HuH-7.5 (cell line): ENCODE measurements at places on chromosomes 12 and 14.

DNA sequence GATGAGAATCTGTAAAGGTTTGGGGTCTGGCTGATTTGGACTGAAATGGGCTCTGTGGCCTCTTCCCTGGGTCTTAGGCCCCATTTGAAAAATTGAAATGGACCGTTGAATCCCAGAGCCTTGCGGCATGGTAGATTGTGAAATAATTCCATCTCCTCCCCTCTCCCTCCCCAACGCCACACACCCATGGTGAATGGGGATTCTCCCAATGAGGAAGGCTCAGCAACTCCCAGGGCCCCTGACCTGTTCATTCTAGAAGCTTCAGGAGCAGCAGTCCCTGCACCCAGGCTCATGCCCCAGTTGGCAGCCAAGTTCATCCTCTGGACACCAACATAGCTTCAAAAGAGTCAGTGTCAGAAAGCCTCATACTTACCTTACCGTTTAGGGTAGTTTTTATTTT, 217.4 kb downstream of the ZFP36L1 start:
- no peak for DNase-seq

GRCh38 chr12:25764892-25765291, 193.6 kb upstream of the RASSF8 start:
- DNase-seq: no peak

- DNase-seq: no peak
These were observed 2.3 kb upstream of the CLBA1 start for GRCh38 chr14:104983231-104983721.

GRCh38 chr14:74945261-74945851, 10.0 kb downstream of the PGF start:
- peak; percentile 56 for DNase-seq

GRCh38 chr12:39505023-39505422, 62.1 kb upstream of the KIF21A start:
- no peak for DNase-seq

DNA sequence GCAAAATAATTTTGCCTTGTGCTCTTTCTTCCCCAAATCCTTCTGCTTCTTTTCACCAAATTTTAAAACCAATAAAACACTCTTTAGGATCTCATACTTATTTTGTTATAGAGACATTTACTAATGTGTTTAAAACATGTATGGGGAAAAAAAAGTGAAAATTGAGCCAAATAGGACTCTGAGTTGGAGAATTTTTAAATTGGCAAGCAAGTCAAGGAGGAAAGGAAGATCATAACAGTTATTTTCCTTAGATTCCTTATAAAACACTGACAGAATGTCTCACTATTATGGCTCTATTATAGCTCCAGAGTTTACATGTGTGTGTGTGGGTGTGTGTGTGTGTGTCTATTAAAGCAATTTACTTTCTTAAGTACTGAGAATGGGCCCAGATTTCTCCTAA, 220.5 kb downstream of the SLC6A15 start:
- no peak for DNase-seq

DNA sequence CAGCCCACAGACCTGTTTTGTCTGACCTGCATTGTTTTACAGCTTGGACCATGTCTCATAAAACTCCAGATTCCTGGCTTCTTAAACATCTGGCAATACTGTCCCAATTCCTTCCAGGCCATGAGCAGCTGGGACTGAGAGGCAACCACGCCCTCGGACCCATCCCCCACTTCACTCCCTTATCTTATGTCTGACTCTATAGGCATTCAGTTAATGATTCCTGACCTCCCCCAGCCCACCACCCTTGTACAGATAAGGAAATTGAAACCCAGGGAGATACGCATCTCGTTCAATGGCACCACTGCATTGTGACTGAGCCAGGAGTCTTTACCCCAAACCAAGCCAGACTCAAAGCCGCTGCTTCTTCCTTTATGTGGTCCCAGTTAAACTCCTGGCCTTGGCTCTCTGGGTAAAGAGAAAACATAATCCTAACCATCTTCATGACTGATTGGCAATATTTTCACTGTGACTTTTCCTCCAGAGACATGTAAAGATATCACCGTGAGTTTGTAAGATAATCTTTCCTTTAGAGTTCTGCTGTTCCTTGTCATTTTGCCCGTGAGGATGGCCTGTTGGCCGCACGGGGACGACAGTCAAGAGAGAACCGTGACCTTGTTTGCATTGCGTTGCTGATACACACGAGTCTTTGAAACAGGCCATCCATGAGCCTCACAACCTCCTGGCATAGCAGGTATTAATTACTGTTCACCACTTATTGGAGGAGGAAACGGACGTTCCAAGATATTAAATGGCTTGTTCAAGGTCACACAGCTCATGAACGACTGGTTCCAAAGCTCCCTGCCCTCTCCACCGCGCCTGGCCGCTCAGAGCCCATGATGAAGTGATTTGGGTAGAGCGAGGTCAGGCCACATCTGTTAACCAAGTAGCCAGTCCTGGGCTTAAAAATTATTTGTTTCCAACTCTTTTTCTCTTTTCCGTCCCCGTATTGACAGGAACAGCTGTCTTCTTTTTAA, 39.4 kb downstream of the MAP1LC3B2 start:
- DNase-seq: no peak

DNA sequence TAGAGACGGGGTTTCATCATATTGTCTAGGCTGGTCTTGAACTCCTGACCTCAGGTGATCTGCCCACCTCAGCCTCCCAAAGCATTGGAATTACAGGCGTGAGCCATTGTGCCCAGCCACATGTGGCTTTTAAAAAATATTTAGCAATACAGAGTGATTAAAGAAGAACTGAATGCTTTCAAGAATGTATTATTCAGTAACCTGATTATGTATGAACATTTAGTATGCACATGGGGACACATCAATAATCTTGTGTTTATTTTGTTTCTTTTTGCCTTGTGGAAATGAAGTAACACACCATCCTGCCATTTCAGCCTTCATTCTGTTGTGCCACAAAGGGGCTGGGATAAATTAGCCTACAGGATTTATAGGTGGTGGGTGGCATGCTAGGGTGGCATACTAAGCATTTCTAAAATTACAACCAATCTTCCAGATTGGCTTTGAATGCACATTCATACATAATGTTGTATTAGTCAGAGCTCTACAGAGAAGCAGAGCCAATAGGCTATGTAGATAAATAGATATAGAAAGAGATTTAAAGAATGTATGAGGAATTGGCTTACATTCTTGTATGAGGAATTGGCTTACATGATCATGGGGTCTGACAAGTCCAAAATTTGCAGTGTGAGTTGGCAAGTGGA, 25.5 kb upstream of the TXNRD1 start:
- DNase-seq: no peak

- no peak for DNase-seq
These were observed 12.1 kb downstream of the CNOT2 start for GRCh38 chr12:70255311-70255710.

GRCh38 chr14:100274250-100274649, 32.0 kb downstream of the SLC25A29 start:
- DNase-seq: no peak

DNA sequence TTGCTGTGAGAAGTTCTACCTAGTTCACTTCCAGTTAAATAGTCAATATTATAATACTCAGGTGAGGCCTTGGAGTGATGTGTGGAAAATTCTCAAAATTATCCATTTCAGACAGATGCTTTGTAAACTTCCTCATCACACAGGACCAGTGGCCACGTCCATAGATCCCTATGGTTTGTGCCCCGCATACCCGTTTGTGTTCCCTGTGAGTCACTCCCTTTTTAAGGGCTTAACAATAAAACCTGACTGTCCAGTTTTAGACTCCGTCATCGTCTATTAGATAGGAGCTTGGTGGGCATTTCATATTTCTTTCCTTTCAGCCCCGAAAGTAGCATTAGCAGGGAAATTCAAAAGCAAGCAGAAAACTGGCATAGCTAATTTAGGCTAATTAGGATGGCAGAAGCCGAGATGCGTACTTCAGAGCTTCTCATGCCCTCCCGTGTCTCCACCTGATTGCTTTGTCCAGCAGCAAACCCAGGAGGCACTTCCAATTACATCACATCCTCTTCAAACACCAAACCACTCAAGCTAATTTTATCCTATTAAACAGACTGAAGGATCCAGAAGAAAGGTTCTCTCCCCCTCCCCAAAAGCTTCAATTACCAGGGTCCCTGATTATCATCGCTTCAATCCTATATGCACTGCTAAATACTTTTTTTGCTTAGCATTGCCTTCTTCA, 186.6 kb upstream of the OTX2 start:
- no peak for DNase-seq

DNA sequence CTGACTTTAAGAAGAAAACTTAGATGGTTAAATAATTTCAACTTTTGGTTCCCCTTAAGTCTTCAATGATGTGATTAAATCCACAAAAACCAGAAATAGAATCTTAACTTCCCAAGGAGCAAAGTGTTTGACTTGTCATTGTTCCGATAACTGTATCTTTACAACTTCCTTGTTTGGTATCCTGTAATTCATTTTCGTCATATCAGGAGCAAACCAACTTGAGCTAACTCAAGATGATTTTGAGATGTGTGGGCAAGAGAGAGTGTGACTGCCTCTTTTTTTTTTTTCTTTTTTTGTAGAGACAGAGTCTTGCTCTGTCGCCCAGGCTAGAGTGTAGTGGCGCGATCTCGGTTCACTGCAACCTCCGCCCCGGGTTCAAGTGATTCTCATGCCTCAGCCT, 25.3 kb downstream of the DRAM1 start:
- DNase-seq: no peak

DNA sequence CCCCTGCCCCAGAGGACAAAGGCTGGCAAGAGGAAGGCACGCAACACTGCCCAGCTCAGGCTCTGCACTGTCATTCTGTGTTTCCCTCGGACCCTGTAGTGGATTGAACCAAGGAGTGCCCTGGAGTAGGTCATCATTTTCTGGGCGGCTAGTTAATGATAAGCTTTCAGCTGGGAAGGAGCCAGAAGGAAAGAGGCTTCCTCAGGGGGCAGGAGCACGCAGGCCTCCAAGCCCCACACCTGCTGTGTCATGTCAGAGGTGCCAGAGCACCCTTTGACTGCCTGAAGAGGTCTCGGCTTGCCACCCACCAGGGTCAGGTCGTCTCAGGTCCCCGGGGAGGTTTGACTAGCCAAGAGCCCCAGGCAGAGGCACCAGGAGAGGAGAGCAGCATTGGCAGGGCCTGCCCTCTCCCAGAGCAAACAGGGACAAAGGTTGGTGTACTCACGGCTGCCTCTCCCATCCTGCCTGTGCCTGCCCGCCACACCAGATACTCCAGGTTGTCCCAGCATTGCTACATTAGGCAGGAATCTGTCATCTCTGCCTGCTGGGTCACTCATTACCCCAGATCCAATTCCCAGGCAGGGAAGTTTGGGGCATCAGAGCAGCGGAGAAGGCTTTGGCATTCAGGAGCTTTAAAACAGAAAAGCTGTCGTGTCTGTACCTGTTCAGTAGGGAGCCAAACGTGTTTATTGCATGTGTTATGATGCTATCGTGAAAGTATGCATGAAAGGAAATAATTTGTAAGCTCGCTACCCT, 33.5 kb upstream of the ATP2A2 start:
- DNase-seq: peak; percentile 68

DNA sequence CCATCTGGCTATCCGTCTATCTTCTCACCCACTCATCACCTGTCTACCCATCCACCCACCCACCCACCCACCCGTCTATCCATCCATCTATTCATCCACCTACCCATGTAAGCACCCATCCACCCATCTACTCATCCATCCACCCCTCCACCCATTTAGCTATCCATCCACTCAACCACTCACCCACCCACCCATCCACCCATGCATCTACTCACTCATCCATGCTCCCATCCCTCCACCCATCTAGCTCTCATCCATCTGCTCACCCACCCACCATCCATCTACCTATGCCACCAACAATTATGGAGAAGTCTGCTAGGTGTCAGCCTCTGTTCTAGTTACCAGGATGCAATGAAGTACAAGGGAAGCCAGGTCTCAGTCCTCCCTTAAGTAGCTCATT, 11.1 kb downstream of the TNFAIP2 start:
- DNase-seq: no peak

DNA sequence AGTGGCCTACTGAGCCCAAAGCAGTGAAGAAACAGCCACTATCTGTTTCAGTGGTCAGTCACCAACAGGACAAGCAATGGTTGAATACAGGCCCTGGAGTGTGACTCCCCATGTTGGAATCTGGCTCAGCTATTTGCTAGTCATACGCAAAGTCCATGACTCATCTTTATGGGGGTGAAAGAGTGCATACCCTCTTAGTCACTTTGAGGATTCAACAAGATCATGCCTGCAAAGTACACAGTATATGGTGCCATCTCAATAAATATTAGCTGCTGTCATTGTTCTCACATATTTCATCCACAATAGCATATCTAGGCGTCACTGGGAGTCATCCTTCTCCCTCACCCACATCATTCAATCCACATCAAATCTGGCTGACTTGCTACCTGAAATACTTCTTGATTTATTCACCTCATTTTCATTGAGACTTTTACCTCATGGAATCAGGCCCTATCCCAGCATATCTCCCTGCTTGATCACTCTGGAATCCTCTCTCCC, 26.4 kb upstream of the STAB2 start:
- DNase-seq: no peak

GRCh38 chr14:100261621-100262020, 22.7 kb downstream of the YY1 start:
- no peak for DNase-seq

- DNase-seq: no peak
These were observed 15.0 kb downstream of the MAP3K9 start for GRCh38 chr14:70794294-70794693.

- DNase-seq: no peak
These were observed 75.3 kb downstream of the CCDC91 start for GRCh38 chr12:28265435-28266042.

DNA sequence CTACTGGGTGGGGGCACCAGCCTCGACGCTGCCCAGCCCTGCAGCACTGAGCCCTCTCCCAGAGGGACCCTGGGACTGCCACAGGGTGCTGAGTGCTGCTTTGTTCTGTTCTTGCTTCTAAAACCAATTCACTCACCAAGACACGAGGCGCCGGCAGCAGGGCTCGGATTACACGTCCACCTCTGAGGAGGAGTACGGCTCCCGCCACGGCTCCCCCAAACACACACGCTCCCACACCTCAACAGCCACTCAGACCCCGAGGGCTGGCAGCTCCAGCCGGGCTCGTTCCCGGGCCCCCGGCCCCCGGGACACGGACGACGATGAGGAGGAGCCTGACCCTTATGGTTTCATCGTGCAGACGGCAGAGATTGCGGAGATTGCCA, 24.3 kb downstream of the CEP170B start:
- no peak for DNase-seq

DNA sequence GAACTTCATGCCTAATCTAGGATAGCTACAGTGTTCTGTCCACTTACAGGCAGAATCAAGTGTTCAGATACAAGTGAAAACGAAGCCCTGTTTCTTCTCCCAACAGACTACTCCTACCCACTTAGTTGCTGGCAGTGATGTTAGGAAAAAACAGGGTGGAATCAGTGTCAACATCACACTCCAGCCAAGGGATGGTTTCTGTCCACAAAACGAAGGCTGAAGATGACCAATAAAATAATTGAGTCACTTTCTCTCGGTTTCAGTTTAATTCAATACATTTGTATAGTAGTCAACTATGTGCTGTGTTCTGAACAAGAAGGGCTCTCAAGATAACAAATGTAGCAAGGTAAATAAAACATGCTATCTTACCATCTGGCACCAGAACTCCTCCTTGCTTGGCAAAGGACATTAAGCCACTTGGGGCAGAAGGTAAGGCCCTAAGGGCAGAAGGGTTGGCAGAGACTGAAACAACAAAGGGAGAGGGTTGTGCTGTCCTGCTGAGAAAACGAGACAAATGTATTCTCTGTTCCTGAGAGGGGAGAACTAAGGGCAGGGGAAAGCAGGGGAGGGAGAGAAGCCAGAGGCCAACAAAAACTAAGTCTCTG, 393.6 kb downstream of the DPF3 start:
- no peak for DNase-seq

- no peak for DNase-seq
These were observed 1.7 kb upstream of the GPR68 start for GRCh38 chr14:91246051-91246852.

- DNase-seq: peak; percentile 71
These were observed 79.6 kb downstream of the ITPK1 start for GRCh38 chr14:93035917-93036651.
